ENCODE measurements at places on chromosomes 12 and 14.

- no peak for DNase-seq
These were observed 51.6 kb downstream of the PLEKHG3 start for GRCh38 chr14:64755781-64756221.

GRCh38 chr12:20423557-20423956 is 55.2 kb downstream of the PDE3A start:
- no peak for DNase-seq

- DNase-seq = peak; percentile 77
These were observed 6.0 kb upstream of the SPTLC2 start for GRCh38 chr14:77622366-77622961.

DNA sequence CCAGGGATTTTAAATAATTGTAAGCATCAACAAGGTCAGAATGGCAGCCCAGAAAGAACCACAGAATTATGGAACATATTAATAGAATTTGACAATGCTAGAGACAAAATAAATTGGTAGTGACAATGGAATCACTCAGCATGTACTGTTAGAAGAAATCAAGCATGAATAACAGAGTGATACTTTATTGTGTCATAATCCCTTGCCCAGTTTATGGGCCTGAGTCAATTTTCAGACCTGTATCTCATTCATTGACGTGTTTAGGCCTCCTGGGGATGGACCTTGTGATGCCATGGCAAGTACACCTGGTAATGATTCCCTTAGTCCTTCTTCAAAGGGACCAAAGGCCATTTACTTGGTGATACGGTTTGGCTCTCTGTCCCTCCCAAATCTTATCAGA is 12.8 kb upstream of the CCDC91 start:
- no peak for DNase-seq

- no peak for DNase-seq
These were observed 9.0 kb upstream of the GPR135 start for GRCh38 chr14:59474172-59474571.

DNA sequence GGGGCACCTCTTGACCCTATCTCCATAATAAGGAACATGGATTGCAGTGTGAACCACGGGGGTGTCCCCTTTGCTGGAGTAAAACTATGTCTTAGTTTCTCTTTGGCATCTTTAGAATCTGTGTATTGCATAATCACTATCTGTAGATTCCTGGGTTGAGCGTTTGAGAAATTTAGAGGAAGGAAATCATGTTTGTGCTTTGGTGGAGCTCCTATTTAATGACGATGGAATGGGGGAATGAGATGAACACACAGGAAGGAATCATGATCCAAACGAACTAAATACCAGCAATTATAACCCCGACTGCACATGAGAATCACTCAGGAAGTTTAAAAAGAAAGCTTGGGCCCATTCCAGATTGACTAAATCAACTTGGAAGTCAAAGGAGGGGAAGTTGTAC is 1.3 kb upstream of the MYG1 start:
- no peak for DNase-seq

GRCh38 chr14:72792051-72792788 is 101.7 kb downstream of the DPF3 start:
- DNase-seq = no peak

DNA sequence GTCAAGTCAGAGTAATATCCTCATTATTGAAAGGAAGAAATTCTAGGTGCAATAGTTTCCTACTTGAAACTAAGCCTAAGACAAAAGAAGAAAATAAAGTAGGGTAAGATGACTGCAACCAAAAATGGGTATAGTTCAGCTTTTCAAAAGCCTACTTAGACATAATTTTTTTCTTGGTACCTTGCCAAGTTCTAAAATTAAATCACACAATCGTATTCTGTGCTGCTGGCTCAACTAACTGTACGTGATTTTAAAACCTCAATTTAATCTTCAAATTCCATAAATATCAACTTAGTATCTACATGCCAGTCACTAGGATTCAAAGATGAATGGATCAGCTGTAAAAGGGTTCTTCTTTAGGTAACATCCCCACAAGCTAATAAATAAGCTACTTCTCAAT is 56.9 kb downstream of the SCAF11 start:
- no peak for DNase-seq

- DNase-seq = peak; percentile 26
These were observed 241.4 kb downstream of the BMP4 start for GRCh38 chr14:53715193-53715721.

DNA sequence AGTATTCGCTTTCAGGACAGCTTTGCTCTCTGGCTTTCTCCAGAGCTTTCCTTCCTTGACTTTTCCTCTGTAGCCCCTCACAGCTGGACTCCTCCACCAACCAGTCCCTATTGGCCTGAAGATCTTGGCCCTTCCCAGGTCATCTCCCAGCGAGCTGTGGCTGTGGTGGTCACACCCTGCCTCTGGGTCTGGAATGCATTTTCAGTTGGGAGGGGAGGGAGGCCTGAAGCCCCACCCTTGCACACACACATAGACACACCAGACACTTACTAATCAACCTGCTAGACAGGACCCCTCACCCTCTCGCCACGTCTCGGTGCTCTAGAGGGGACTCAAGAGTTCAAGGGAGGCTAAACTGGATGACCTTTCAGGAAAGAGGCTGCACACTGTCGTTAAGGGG is 13.9 kb downstream of the JDP2 start:
- no peak for DNase-seq

DNA sequence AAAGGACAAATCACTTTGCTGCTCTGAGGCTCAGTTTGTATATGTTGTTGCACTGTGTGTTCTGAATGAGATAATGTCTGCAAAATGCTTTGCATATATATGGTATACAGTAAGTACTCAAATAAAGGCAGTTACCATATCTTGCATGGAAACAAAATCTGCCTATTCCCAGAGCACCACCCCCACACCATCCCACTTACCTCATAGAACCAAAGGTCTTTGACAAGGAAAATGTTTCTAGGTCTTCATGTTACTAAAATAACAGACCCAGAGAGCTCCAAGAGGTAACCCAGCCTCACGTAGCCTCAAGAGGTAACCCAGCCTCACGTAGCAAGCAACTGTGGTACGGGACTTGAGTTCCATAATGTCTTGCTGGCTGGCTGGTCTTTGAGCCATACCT is 71.6 kb upstream of the CMKLR1 start:
- DNase-seq = no peak
